ENCODE measurements at places on chromosomes 6 and 20.
A peak's percentile ranks its signal among the peaks of the same experiment; 100 is the strongest.

DNA sequence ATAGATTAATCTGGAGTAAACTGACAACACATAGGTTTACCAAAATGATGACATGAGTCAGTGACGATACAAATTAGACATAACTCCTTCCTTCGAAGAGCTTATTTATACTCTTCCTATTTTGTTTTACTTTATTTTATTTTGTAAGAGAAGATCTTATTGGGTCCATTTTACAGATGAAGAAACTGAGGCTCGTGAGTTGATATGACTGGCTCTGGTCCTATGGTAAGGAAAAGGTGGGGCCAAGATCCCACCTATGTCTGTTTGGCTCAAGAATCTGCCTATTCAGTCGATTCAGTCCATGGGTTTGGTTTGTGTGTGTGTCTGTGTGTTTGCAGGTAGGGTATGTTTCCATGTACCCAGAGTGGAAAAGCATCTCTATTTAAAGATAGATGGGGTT lies 8.4 kb upstream of the R3HDML start:
- DNase-seq: no peak

GRCh38 chr6:105402090-105402938 lies 568 bp downstream of the PREP start:
- DNase-seq: no peak

- DNase-seq: no peak
These were observed 693.1 kb downstream of the PTPRT start for GRCh38 chr20:42496595-42496994.

GRCh38 chr6:97023982-97024381 lies 99.5 kb downstream of the KLHL32 start:
- DNase-seq: no peak

GRCh38 chr6:37033819-37034795 lies 28.7 kb downstream of the FGD2 start:
- no peak for DNase-seq

GRCh38 chr6:128826606-128827005 lies 56.3 kb upstream of the LAMA2 start:
- DNase-seq: no peak

DNA sequence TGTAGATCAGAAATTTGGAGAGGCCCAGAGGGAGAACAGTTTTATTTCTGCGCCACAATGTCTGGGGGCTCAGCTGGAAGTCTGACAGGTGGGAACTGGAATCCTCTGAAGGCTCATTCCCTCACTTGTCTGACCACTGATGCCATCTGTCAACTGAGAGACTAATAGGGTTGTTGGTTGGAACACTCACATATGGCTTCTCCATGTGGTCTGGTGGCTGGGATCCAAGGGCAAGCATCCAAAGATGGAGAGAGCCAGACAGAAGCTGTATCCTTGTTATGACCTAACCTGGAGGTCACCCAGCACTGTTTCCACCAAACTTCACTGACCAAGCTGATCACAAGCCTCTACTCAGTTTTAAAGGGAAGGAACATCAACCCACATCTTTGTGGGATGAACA lies 117.9 kb upstream of the AKAP12 start:
- DNase-seq: no peak

DNA sequence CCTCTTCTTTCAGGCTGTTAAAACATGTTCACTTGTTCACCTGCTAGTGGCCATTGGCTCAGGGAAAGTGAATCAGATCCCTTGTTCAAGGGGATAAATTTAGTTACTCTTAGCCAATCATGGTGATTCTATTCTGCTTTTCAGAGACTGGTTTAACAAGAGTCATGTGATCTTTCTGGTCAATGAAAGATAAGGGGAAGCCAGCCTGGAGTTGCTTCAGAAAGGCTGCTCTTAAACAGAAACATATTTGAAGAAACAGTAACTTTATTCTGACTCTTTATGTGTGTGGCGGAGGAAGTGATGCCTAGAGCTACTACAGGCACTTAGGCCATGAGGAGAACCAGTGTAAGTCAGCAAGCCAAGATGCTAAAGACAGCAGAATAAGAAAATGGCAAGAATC lies 28.1 kb upstream of the AHI1 start:
- no peak for DNase-seq

GRCh38 chr6:105832313-105832761 lies 253.8 kb upstream of the PRDM1 start:
- no peak for DNase-seq

GRCh38 chr6:83442752-83443151 lies 11.9 kb upstream of the ME1 start:
- DNase-seq: no peak

DNA sequence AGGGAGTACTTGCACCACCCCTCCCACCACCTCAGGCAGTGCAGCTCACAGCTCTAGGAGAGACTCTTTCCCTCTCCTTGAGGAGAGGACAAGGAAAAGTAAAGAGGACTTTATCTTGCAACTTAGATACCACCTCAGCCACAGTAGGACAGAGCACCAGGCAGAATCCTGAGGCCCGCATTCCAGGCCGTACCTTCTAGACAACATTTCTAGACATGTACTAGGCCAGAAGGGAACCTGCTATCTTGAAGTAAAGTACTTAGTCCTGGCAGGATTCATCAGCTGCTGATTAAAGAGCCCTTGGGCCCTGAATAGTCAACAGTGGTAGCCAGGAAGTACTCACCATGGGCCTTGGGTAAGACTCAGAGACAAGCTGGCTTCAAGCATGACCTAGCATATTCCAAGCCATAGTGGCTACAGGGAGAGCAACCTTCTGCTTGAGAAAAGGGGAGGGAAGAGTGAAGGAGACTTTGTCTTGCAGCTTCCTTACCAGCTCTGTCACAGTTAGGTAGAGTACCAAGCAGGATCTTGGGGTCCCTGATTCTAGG lies 384.4 kb upstream of the RNF217 start:
- DNase-seq: no peak

GRCh38 chr20:64115171-64115911 lies 8.0 kb upstream of the NPBWR2 start:
- DNase-seq: no peak

DNA sequence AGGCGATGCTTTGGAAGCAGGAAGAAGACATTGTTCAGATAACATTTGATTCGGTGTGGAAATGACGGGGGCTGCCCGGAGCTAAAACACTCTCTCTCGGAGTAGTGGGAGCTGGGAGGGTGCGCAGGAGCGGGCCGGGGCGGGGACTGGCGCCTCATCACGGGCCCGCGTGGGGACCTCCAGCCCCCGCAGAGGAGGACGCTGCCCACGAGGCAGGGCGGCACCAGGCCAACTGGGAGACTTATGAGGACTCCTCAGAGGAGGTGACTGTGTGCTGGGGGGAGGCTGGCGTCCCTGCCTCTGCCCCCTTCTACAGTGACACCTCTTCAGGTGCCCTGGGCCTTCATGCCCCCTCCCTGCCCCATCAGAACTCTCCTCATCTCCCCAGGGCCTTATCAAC lies 15.2 kb downstream of the DDO start:
- no peak for DNase-seq

GRCh38 chr6:23246896-23247295 lies 677.5 kb downstream of the HDGFL1 start:
- no peak for DNase-seq

- DNase-seq: no peak
These were observed 251.0 kb downstream of the KHDC1L start for GRCh38 chr6:72974276-72974675.

DNA sequence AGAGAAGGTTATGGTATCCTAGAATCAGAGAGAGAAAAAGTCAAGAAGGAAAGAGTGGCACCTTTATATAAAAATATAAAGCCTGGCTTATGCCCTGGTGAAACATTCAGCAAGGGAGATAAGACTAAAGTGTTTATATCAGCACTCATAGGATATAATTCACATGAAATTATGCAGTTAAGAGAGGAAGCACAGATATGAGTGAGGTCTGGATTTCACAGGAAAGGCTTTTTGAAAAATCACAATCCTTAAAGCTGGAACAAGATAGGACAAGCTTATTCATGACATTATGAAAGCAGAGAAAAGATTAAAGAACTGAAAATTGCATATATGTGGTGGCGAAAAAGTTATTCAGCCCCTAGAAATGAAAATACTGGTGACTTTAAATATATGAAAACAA lies 181.2 kb upstream of the FLRT3 start:
- DNase-seq: no peak

- DNase-seq: no peak
These were observed 44.6 kb downstream of the SUN5 start for GRCh38 chr20:32959351-32960221.

DNA sequence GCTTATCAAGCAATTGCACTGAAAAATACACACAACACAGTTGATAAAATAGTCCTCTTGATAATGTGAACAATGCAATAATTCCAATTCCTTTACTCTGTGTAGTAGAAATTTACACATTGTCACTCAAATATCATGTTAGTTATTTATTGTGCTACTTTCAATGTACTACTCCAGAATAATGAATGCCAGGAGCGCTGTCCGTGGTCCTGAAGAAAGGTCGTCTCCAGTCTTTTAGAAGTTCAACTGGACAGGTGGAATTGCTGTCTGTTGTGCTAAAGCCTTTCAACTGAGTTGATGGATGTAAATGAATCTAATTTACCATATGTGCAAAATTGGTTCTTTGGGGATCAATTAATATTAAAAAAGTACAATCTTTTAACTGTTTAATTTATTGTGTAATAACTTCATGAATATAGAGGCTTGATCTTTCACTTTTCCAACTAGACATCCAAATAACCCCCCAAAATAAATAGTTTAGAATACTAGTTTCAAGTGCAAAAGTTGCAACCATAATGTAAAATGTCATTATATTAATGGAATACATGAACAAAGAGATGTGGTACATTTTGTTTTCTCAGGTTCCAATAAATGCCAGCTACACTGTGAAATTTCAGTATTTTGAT lies 3.2 kb downstream of the GRIK2 start:
- DNase-seq: no peak

- DNase-seq: peak; percentile 5
These were observed 89.2 kb downstream of the RPP40 start for GRCh38 chr6:4914420-4915159.

DNA sequence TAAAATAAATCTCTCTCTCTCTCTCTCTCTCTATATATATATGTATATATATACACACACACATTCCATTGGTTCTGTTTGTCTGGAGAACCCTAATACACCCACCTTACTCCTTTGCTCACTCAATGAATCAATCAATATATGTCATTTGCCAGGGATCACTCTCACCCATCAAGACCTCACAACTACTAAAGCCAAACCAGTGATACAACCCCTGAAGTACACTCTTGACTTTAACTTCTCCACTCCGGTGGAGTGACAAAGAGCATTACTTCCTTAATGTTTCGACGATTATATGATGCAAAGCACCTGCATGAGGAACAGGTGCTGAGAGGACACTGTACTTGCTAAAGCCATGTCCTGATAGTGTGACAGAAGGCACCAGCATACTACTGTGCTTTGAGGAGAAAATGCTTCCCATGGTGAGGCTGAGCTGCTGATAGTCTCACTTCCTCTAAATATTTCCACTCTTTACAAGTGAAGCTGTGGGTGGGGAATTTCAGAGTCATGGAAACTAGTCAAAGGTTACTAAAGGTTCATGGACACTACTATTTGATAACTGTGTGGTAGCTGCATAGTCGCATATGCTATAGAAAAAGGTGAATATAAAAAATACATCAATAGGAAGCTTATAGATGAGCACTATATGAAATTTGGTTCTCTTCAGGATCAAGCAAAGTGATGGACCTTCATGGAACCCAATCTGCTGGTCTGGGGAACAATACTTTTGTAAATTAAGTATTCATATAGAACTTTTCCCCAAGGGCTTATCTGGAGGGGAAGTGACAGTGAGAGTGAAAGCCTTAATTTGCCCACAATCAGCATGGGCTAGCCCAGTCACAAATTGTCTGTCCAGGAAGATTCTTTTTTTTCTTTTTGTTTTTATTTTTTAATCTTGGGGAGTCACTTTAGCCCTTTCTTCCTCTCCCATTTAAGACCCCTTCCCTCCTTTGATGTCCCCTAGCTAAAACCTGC lies 141.9 kb upstream of the NEDD9 start:
- DNase-seq: no peak

- no peak for DNase-seq
These were observed 396.8 kb upstream of the HS3ST5 start for GRCh38 chr6:114739656-114740055.

DNA sequence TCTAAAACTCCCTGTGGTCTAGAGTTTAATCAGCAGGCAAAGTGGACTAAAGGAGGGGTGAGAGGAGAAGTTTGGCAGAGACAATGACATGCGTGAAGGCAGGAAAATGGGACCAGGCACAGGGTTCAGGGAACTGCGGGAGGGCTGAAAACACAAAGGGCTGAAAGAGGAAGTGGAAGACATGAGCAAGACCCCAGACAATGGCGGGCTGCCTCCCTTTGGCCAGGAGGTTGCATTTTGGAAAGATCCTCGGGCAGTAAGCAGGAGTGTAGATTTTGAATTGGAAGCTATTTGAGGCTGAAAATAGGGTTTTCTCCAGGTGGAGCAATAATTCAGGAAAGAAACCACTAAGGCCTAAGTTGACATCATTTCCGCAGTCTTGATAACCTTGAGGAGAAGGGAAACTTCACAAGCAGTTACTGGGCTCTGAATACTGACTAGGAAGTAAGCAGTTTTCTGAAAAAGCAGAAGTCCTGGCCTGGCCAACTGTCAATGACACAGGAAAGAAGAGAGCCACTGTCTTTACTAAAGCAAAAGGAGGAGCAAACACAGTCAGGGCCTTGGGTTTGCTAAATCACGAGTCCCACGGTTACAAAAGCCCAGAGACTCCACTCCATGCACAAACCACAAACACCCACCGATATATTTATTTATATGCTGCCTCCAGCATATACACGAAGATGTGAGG lies 3.4 kb downstream of the LY86 start:
- DNase-seq: no peak

- peak; percentile 20 for DNase-seq
These were observed 13.4 kb upstream of the CPNE5 start for GRCh38 chr6:36852481-36853147.

DNA sequence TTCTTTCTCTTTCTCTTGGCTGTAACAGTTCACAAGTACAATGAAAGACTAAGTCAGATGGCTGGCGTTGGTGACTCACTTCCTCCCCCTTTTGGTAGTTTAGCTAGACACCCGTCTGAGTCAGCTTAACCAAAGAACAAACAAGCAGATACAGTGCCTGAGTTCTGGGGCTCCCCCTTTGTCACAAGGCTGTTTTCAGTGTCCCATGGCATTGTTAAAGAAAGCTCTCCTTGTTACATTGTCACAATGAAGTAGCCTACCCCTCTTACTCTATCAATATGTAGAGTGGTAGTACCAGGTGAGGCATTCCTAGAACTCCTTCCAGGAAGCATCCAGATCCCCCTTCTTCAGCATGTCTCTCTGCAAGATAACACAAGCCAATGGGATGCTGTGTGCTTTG lies 38.6 kb downstream of the KIAA0408 start:
- peak; percentile 88 for DNase-seq
